ENCODE measurements at places on chromosomes 6 and 20. TPM values are rescaled to one million over a fixed set of nuclear protein-coding genes. Genes with fewer than 3 reads are reported as not detected.

DNA sequence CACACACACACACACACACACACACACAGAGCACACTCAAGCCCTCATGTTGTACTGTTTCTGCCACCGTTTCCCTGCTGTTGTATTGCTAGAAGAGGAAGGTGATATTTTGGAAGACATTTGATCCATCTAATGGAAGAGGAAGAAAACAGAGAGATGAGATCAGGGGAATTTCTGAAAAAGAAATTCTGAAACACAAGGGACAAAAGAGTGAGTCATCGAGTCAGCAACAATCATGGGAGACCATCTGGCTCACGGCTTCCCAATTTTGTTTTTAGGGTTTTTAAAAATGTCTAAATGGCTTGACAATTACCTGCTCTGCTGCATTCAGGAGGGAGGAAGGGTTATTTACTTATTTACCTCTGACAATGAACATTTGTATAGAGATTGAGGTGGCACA is 22.0 kb downstream of the SOX4 start:
- DNase-seq, result no peak

- no peak for DNase-seq
These were observed 499.9 kb downstream of the UTRN start for GRCh38 chr6:144785056-144785455.

DNA sequence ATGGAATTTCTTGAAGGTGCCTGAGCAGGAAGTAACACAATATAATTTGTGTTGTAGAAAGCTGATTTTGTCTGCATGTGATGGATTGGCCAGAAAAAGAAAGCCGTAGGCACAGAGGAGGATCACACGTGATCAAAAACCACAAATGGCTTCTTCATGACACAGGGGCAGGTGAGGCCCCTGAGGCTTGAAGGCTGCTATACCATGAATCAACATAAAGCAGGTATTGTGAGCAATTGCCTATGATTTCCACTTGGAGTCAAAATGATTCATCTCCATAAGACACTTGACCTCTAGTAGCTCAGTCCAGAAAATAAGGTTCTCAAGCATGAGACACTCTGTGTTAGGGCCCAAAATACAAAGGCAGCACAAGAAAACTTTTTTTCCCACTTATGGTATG is 42.4 kb upstream of the EYA4 start:
- DNase-seq, result no peak

GRCh38 chr20:753897-754635 is 14.2 kb downstream of the SLC52A3 start:
- no peak for DNase-seq

- no peak for DNase-seq
These were observed 9.6 kb downstream of the C6orf136 start for GRCh38 chr6:30656513-30656912.

DNA sequence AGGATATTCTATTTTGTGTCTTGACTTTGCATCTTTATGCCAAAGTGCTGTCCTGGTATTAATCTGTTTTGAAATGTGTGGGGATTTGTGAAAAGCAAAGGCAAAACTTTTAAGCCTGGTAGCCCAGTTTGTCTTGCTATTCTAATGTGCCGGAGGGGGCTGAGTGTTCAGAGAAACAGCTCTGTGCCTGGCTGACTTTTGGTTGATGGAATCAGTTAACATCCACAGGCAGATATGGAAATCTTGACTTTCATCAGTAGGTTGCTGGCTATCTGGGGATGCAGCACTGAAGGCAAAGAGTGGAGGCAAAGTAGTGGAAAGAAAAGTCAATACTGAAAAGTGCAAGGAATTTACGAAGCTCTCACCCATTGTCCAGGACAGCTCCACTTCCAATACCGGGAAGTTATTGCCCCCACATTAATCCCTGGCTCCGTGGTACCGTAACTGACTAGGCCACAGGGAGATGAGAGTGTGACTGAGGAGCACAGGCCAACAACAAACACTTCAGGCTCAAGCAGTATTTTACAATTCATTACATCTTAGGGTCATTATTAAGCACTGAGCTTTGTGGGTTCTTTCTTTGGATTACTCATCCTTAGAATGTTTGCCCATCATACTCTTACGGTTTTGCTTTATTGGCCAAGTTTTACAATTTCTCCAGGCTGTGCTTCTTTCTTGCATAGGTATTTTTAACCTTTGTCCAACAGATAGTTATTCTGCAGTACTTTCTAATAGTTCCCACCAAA is 164.6 kb downstream of the MTFR2 start:
- no peak for DNase-seq

GRCh38 chr20:53838311-53838868 is 232.0 kb downstream of the BCAS1 start:
- DNase-seq, result no peak

DNA sequence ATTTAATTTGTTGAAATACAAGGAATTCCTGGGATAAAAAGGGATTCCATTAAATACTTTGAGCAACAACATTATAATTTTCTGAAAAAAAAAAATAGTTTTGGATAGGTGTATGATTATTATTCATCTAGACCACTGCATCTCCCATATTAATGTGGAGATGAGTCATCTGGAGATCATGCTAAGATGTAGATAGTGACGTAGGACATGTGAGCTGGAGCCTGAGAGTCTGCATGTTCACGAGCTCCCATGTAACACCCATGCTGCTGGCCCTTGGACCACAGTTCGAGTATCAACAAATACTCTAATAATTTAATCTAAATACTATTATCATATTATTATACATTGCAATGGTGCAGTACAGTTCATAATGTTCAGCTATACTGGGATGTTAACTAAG is 91.6 kb downstream of the EPM2A start:
- DNase-seq, result no peak

GRCh38 chr6:116364321-116364720 is 6.4 kb upstream of the DSE start:
- no peak for DNase-seq

DNA sequence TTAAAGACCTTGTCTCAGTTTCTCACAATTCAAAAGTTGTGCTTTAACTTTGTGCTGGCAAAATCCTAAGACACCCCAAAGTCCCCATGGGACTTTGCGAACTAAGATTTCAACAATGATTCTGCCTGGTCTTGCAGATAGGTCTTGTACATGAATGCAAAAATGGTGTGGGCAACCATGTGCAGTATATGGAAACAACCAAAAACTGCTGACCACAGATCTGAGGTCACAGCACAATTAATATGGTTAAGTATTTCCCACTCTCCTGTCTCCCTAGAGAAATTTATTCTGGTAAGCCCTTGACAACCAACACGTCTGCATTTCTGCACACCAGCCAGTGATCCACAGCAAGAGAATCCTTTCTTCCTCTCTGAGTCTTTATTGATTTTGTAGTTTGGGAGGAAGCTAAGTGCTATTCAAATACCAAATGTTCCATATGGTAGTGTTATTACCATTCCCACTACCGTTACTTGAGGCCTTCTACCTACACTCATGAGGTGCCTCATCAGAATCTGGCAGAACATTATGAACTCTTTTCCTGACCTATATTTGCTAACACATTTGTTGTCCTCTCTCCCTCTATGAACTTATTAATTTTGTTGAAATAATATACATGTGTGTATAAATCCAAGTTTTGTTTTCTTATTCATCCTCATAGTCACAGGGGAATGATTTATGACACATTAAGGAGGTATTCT is 178.7 kb downstream of the ATXN1 start:
- DNase-seq, result no peak

DNA sequence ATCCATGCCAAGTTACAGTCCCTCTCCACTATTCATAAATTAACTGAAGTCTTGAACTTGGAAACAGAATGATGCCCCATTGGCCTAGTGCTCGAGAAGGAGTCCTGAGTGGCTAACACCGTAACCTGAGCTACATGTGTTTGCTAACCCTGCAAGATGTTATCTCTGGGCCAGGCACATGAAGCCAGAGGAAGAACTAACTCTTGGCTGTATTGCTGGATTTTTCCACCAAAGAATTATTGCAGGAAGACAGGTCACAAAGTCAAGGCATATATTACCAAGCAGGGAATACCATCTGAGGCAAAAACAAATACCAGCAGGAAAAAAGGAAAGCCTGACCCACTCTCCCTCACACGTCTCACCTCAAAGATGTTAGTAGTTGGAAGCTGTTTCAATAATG is 148.9 kb upstream of the PHACTR1 start:
- DNase-seq, result no peak

DNA sequence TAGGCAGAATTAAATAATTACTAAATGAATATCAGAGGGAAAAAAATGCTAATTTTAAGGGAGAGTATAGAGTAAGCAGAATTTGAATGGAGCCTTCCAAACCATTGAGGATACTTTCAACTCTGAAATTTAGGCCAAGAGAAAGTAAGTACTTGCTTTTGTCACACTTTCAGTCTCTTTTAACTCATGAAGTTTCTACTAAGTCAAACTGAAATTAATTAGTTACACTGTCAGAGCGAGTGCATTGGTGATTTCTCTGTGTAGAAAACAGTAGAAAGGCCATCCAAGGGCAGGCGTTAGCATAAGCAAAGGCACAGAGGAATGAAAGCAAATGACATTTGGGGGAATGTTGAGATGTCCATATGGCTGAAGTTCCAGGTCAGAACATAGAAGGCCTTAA is 92.9 kb downstream of the PLEKHG1 start:
- DNase-seq, result no peak

GRCh38 chr20:48875233-48875913 is 46.1 kb upstream of the ARFGEF2 start:
- no peak for DNase-seq

GRCh38 chr6:3310703-3311102 is 52.0 kb downstream of the PSMG4 start:
- no peak for DNase-seq

GRCh38 chr6:1396952-1397868 is 7.8 kb downstream of the FOXF2 start:
- DNase-seq, result peak; percentile 65

GRCh38 chr6:111791415-111791814 is 81.8 kb downstream of the FYN start:
- DNase-seq, result no peak

GRCh38 chr6:43724914-43725642 is 37.5 kb upstream of the MRPS18A start:
- DNase-seq, result peak; percentile 38

DNA sequence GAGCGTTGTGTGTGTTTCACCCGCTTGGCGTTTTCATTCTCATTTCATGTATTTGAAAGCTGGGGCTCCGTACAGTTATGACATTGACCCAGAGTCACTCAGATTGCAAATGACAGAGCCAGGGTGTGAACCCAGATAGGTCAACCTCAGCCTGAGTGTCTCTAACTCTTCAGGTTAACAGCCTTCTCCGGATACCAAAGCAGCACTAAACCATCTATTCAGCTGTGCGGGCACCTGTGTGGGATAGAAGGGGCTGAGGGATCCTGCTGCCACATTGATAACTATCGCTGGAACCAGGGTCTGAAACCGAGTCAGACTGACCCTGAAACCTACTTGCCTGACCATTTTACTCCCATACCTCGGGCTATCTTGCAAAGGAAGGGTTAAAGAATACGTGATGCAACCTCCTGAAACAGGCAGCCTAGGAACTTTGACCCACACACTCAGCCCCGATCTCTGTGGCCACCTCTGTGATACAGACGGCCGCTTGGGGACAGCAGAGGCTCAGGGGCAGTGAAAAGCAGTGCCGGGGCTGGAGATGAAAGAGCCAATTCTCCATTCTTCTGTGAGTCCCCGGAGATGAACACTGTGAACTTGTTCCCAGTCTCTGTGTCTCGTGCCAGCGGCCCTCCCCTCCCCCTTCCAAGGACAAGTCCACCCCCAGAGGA is 233.5 kb upstream of the QKI start:
- DNase-seq, result no peak

GRCh38 chr6:85195243-85195642 is 254.6 kb upstream of the NT5E start:
- DNase-seq, result no peak

DNA sequence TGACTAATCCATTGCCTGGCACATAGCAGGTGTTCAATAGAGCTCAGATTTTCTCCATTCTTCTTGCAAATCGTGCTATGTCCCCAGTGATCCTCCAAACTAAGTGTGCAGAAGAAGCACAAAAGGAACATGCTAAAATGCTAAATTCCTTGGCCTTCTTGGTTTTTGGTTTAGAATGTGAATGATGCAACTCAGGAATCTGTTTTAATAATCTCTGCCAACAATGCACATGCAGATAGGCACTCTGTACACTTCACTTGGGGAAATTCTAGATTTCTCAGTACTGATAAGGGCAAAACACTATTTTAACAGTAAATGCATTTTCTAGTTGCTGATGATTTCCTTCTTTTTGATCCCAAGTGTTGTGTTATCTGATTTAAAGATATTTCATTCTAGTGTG is 35.2 kb downstream of the SLC22A1 start:
- no peak for DNase-seq

GRCh38 chr6:40352527-40353170 is 234.5 kb downstream of the LRFN2 start:
- DNase-seq, result no peak

DNA sequence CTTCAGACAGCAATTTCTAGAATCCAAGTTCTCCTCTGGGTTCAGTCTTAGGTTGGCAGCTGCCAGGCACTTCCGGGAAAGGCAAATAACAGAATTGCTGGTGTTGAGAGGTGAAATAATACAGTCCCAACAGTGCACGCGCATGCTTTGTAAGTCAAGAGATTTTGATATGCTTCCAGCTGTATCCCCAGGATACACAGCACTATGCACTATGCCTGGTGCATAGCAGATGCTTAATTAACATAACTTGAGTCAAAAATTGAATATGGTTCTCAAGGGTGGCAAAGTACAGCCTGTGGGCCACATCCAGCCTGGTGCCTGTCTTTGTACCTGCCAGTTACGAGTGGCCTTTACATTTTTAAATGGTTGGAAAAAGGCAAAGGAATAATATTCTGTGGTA is 18.9 kb upstream of the PMEPA1 start:
- DNase-seq, result no peak

GRCh38 chr6:161486361-161487216 is 212.7 kb upstream of the AGPAT4 start:
- no peak for DNase-seq

- DNase-seq, result no peak
These were observed 42.3 kb downstream of the YTHDF1 start for GRCh38 chr20:63173552-63174191.

- no peak for DNase-seq
These were observed 53.0 kb upstream of the CHD6 start for GRCh38 chr20:41671143-41671542.

The LHFPL5 gene
- total RNA-seq, result not detected

The ATAT1 gene
- 19.6 TPM for total RNA-seq

The PAK5 gene
- not detected for total RNA-seq

The TRIM31 gene
- total RNA-seq, result not detected

The CST2 gene
- total RNA-seq, result not detected

The MANEA gene
- 13.2 TPM for total RNA-seq

The SOX18 gene
- not detected for total RNA-seq

The EFHC1 gene
- total RNA-seq, result 20.7 TPM

The SIRPB1 gene
- total RNA-seq, result not detected

The ADISSP gene
- total RNA-seq, result 64.4 TPM

The POLR1C gene
- total RNA-seq, result 36.9 TPM

The DNMT3B gene
- 18.1 TPM for total RNA-seq

The COL9A1 gene
- total RNA-seq, result not detected

The ECT2L gene
- not detected for total RNA-seq
